ENCODE measurements at places on chromosomes 16 and 17.

GRCh38 chr16:84715854-84716253 lies 16.1 kb downstream of the USP10 start:
- no peak for DNase-seq

DNA sequence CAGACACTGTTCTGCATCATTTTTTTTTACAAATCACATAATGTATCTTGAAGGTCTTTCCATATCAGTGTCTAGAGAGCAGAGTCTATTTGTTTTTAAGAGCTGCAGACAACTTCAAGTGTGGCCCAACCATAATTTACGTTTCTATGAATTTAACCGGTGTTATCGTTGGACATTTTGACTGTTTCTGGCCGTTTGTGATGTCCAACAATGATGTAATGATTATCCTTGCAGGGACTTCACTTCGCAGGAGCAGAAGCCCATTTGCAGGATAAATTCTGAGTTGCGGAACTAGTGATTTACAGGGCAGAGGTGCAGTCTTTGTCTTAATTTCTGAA lies 26.9 kb upstream of the HLF start:
- DNase-seq = no peak

GRCh38 chr17:73791631-73792030 lies 147.4 kb upstream of the SDK2 start:
- DNase-seq = no peak

- DNase-seq = no peak
These were observed 670.0 kb downstream of the TOX3 start for GRCh38 chr16:51876934-51877333.

DNA sequence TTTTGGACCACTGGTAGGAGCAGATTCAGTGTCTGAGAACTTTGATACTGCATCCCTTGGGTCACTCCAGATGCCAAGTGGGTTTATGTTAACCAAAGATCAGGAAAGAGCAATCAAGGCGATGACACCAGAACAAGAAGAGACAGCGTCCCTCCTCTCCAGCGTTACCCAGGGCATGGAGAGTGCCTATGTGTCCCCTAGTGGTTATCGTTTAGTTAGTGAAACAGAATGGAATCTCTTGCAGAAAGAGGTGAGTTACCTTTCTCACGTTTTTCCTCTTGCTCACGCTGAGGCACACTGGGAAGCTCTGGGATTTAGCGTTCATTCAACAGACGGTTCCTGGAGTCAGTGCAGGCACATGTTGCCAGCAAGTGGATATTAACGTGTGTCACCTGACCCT lies 58.0 kb downstream of the NUP88 start:
- DNase-seq = no peak

DNA sequence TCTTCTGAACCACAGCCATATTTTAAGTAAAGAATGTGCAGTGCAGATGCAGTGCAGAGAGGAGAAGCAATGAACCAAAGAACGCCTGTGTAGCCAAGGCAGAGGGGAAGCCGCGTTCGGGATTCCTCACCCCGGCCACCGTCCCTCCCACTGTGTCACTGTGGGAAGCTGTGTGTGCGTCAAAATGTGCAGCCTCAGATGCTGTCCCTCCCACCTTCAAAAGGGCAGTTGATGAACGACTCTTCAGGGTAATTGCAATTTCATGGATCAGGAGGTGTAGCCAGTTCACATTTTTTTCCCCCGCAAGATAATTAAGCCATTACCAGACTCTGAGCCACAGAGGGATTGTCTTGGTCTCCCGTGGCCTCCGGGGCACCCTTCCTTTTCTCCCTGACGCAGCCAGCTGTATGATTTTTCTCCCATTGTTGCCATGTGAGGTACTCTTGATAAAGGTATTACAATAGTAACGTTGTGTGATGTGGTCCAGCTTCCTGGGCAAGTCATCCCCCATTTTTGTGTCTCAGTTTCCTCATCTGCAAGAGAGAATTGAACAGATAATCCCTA lies 190.0 kb downstream of the FOXL1 start:
- DNase-seq = no peak

- no peak for DNase-seq
These were observed 18.7 kb downstream of the RBFOX3 start for GRCh38 chr17:79592198-79592597.

- no peak for DNase-seq
These were observed 129.4 kb downstream of the TANC2 start for GRCh38 chr17:63095459-63095858.

- no peak for DNase-seq
These were observed 8.5 kb downstream of the FNDC8 start for GRCh38 chr17:35129973-35130351.

DNA sequence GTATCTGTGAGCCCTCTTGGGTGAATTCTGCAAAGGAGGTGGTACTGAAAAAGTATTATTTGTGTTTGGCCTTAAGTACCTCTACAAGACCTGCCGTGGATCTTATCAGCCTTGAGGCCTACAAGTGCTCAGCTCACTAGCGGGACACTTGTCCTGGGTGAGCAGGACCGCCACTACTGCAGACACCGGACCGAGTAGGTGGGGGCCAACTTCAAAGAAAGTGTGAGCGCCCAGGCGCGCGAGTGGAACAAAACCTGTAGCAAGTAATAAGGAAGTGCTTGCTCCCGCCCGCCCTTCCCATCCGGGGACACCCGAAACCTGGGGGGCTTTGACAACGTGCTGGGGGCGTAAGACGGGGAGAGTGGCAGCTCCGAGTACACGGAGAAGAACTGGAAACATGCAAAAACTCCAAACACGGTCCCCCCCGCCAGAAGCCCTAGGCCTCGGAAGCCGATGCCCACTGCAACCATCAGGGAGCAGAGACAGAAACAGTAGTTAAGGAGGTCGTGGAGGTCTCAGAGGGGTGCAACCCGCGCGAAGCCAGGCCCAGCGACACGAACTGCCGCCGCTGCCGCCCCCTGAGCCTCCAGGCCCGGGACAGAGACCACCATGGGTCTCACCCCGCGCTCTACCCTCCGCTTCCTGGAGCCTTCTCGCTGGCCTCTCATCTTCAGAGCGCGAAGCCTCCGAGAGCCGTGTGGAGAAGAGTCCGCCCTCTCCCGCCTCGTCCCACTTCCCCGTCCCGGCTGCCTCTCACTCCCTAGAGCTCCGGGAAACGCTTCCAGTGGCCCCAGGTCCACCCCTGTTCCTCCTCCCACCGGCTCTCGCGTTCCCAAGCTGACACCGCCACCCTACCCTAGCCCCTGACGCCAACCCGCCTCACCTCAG lies 537 bp downstream of the CNOT1 start:
- peak; percentile 4 for DNase-seq

GRCh38 chr17:4220655-4221054 lies 43.1 kb downstream of the ANKFY1 start:
- no peak for DNase-seq

Measured in neural crest cell (in vitro differentiated cells).